Glutamatergic neuron (in vitro differentiated cells): ENCODE measurements at places on chromosomes 11 and 22. TPM values are rescaled to one million over a fixed set of nuclear protein-coding genes. Genes with fewer than 3 reads are reported as not detected.
A peak's percentile ranks its signal among the peaks of the same experiment; 100 is the strongest.

DNA sequence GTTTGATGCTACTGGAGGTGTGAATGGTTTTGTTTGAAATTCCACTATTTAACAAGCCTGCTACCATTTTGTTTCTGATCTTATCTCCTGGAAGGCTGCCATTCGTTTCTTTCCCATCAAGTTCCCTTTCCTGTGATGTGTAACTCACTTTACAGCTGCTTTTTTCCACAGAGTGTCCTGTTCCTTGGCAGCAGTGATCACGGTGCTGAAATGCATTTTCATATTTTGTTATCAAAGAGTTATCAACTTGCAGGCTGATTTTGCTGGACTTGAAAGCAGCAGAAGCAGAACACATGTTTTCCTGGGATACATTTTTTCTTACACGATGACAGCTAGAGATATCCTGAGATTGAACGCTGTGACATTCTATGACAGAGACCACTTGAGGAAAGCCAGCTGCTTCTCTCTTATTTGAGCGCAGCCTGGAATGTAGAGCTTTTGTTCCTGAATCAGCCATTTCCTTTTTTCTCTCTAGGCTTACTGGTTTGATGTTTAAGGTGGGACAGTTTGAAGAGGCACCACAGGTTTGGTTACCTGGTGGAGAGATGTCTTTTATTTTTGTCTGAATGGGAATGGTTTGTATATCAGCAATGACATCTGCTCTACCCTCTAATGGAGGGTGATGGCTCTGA is 34.7 kb downstream of the PRR14L start:
- H3K36me3 ChIP-seq, result peaks cover 7% of the 10 kb centered on the region
- no peak overlapping the region for H3K27ac ChIP-seq
- DNase-seq, result no peak
- no peak overlapping the region for H3K4me3 ChIP-seq
- no peaks in the 10 kb centered on the region for H3K4me1 ChIP-seq

GRCh38 chr11:128326791-128327190 is 260.6 kb downstream of the ETS1 start:
- H3K4me3 ChIP-seq, result no peak overlapping the region
- no peak for DNase-seq
- H3K27me3 ChIP-seq, result no peaks in the 10 kb centered on the region
- H3K36me3 ChIP-seq, result no peaks in the 10 kb centered on the region
- H3K27ac ChIP-seq, result no peak overlapping the region
- no peaks in the 10 kb centered on the region for H3K4me1 ChIP-seq

GRCh38 chr11:76008474-76008873 is 193.5 kb downstream of the UVRAG start:
- H3K4me3 ChIP-seq, result no peak overlapping the region
- no peaks in the 10 kb centered on the region for H3K27me3 ChIP-seq
- no peaks in the 10 kb centered on the region for H3K36me3 ChIP-seq
- no peak for DNase-seq

- peaks cover 13% of the 10 kb centered on the region for H3K27me3 ChIP-seq
- peak overlapping the region; percentile 3 for H3K27ac ChIP-seq
These were observed 188.2 kb downstream of the MN1 start for GRCh38 chr22:27613099-27614005.

- DNase-seq, result no peak
- no peaks in the 10 kb centered on the region for H3K4me1 ChIP-seq
- H3K27ac ChIP-seq, result no peak overlapping the region
- no peaks in the 10 kb centered on the region for H3K27me3 ChIP-seq
- no peaks in the 10 kb centered on the region for H3K36me3 ChIP-seq
These were observed 20.6 kb downstream of the ADM start for GRCh38 chr11:10325277-10326011.

- peaks cover 8% of the 10 kb centered on the region for H3K27me3 ChIP-seq
- H3K4me3 ChIP-seq, result peak overlapping the region; percentile 95
- H3K4me1 ChIP-seq, result peaks cover 22% of the 10 kb centered on the region
- no peak for DNase-seq
- H3K27ac ChIP-seq, result peak overlapping the region; percentile 97
These were observed 796 bp upstream of the SF3B2 start for GRCh38 chr11:66051371-66051765.

GRCh38 chr11:23948851-23949250 is 548.0 kb upstream of the LUZP2 start:
- H3K27ac ChIP-seq, result no peak overlapping the region
- no peak overlapping the region for H3K4me3 ChIP-seq
- H3K4me1 ChIP-seq, result peaks cover 4% of the 10 kb centered on the region
- DNase-seq, result no peak
- no peaks in the 10 kb centered on the region for H3K27me3 ChIP-seq

DNA sequence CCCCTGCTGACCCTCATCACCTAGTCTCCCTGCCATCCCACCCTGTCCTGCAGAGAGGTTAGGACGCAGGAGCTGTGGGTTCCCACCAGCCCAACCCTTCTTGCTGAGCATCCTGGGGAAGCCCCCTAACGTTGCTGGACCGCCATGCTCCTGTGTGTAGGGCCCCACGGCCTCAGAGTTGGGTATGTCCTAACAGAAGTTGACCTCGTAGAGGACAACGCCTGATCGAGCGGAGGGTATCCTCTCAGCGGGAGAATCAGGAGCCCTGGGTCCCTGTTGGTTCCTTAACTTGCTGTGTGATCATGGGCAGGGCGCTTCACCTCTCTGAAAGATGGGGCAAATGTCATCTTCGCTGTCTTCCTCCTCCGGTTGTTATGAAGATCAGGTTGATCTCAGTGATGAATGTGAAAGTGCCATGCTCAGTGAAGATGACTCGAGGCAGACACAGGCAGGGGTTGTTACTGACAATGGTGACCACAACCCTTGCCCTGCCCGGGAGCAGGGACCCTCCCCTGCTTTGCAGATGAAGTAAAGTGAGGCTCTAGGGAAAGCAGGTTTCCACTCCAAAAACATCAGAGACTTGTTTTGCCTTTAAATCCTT is 19.3 kb upstream of the CD5 start:
- no peaks in the 10 kb centered on the region for H3K4me1 ChIP-seq
- no peak overlapping the region for H3K27ac ChIP-seq
- no peak for DNase-seq
- peaks cover 5% of the 10 kb centered on the region for H3K27me3 ChIP-seq
- no peaks in the 10 kb centered on the region for H3K36me3 ChIP-seq
- H3K4me3 ChIP-seq, result no peak overlapping the region

DNA sequence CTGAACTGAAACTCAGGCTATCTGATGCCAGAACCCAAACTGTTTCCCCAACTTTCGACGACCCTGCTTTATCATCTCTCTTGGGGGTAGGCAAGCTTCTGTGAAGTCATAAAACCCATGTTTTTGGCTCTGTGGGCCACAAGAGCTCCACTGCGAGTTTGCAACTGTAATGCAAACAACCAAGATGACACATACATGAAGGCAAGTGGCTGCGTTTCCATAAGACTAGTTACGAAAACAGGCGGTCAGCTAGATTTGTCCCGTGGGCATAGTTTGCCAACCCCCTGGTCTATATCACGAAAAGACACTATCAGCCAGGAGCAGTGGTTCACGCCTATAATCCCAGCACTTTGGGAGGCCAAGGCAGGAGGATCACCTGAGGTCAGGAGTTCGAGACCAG is 37.5 kb downstream of the TPST2 start:
- H3K27ac ChIP-seq, result no peak overlapping the region
- no peaks in the 10 kb centered on the region for H3K4me1 ChIP-seq
- DNase-seq, result no peak
- H3K4me3 ChIP-seq, result no peak overlapping the region

GRCh38 chr11:58742981-58743880 is 11.5 kb upstream of the GLYAT start:
- H3K27ac ChIP-seq, result no peak overlapping the region
- H3K27me3 ChIP-seq, result no peaks in the 10 kb centered on the region
- no peak overlapping the region for H3K4me3 ChIP-seq

- peak; percentile 9 for DNase-seq
- H3K4me3 ChIP-seq, result no peak overlapping the region
- no peak overlapping the region for H3K27ac ChIP-seq
- peaks cover 12% of the 10 kb centered on the region for H3K4me1 ChIP-seq
- peaks cover 4% of the 10 kb centered on the region for H3K36me3 ChIP-seq
These were observed 6.9 kb downstream of the KCNC1 start for GRCh38 chr11:17741487-17741886.

GRCh38 chr11:99277281-99277680 is 256.5 kb downstream of the CNTN5 start:
- DNase-seq, result no peak
- no peak overlapping the region for H3K27ac ChIP-seq
- H3K4me1 ChIP-seq, result no peaks in the 10 kb centered on the region

GRCh38 chr11:67437082-67437808 is at the start of gene PTPRCAP:
Gene PTPRCAP, minus strand, starts transcription at chr11:67437682. Its CDS starts 63 bp downstream, at chr11:67437619.
- no peak within 1 kb of the TSS for H3K4me3 ChIP-seq
- H3K27ac ChIP-seq, result peak within 1 kb of the TSS; percentile 95

GRCh38 chr11:86749376-86749775 is 51.0 kb upstream of the PRSS23 start:
- H3K4me3 ChIP-seq, result no peak overlapping the region
- no peak for DNase-seq
- H3K36me3 ChIP-seq, result no peaks in the 10 kb centered on the region
- H3K27me3 ChIP-seq, result peaks cover 3% of the 10 kb centered on the region

DNA sequence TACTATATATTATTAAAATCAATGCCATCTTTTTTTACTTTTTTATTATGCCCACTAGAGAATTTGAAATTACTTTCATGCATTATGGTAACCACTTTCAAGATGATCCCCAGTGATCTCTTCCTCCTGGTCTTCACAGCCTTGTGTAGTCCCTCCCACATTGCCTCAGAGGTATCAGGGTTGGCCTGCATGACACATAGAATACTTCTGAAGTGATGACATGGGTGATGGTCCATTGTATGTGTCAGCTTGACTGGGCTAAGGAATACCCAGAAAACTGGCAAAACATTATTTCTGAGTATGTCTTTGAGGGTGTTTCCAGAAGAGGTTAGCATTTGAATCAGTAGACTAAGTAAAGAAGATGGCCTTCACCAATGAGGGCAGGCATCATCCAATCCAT is 14.2 kb upstream of the ISX start:
- H3K4me3 ChIP-seq, result no peak overlapping the region
- no peak overlapping the region for H3K27ac ChIP-seq
- no peaks in the 10 kb centered on the region for H3K4me1 ChIP-seq
- H3K36me3 ChIP-seq, result no peaks in the 10 kb centered on the region

DNA sequence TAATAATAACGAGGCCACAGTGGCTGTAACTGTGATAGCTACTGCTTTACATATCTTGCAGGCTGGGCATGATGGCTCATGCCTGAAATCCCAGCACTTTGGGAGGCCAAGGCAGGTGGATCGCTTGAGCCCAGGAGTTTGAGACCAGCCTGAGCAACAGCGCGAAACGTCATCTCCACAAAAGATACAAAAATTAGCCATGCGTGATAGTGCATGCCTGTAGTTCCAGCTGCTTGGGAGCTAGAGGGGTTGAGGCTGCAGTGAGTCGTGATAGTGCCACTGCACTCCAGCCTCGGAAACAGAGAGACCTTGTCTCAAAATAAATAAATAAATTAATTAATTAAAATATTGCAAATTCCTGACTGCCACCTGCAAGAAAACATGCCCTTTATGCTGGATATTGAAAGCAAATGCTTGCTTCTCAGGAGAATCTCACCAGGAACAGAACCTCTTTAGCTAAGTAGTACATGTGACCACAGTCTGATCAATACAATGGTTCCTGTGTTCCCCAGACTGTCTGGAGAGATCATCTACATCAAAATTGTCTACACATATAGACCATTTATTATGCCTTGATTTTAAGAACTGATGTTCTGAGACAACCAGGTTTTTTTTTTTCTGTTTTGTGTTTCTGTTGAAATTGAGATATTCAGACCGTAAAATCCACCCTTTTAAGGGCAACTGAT is 6.3 kb downstream of the ZBTB3 start:
- peaks cover 4% of the 10 kb centered on the region for H3K4me1 ChIP-seq
- no peaks in the 10 kb centered on the region for H3K27me3 ChIP-seq
- no peaks in the 10 kb centered on the region for H3K36me3 ChIP-seq

DNA sequence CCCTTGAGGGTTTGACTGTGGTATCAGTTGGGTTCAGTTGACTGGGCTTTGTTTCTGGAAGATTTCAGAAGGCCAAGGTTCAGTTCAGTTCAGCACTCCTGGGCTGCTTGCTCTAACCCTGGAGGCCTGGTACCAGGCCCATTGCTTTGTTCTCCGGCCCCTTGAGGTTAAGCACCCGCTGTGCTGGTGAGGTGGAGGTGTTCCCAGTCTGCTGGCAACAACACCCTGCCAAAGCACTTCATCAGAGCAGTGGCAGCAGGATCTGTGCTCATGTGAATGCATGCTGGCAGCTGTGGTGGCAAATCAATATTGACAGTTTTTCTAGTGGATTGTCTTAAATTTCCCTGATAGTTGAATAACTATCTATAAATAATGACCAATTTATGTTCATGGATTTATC is 3.8 kb upstream of the SCGB1D1 start:
- H3K4me1 ChIP-seq, result no peaks in the 10 kb centered on the region
- H3K4me3 ChIP-seq, result no peak overlapping the region
- no peak overlapping the region for H3K27ac ChIP-seq

DNA sequence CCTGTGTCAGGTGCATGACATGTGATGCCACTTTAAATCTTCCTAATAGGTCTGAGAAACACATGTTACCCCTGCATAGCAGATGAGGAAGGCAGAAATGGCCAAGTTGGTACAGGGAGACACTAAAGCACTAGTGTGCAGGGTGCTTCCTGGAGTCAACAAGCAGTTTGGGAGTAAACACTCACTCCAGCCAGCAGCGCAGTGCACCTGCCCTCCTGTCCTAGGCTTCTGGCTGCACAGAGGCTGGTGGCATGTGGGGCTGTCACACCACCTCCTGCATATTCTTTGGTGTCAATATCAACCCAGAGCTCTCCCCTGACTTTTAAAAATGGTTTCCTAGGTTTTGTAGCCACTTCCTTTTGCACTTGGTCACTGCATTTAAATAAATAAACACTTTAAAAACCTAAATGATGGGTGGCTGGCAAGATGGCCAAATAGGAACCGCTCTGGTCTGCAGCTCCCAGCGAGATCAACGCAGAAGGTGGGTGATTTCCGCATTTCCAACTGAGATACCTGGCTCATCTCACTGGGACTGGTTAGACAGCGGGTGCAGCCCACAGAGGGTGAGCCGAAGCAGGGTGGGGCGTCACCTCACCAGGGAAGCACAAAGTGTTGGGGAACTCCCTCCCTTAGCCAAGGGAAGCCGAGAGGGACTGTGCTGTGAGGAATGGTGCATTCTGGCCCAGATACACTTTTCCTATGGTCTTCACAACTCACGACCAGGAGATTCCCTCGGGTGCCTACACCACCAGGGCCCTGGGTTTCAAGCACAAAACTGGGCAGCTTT is 33.5 kb downstream of the GAB4 start:
- H3K4me3 ChIP-seq, result no peak overlapping the region
- no peak overlapping the region for H3K27ac ChIP-seq
- H3K27me3 ChIP-seq, result peaks cover 1% of the 10 kb centered on the region
- no peaks in the 10 kb centered on the region for H3K4me1 ChIP-seq
- no peaks in the 10 kb centered on the region for H3K36me3 ChIP-seq

The CBLIF gene
- total RNA-seq, result not detected

The ELF5 gene
- not detected for total RNA-seq

The SMARCB1 gene
- 227 TPM for total RNA-seq

The CALCA gene
- not detected for total RNA-seq

The TMPRSS6 gene
- 0.12 TPM for total RNA-seq

The KDELR3 gene
- total RNA-seq, result not detected
